ENCODE measurements at places on chromosomes 7 and 10. TPM values are rescaled to one million over a fixed set of nuclear protein-coding genes. Genes with fewer than 3 reads are reported as not detected.

DNA sequence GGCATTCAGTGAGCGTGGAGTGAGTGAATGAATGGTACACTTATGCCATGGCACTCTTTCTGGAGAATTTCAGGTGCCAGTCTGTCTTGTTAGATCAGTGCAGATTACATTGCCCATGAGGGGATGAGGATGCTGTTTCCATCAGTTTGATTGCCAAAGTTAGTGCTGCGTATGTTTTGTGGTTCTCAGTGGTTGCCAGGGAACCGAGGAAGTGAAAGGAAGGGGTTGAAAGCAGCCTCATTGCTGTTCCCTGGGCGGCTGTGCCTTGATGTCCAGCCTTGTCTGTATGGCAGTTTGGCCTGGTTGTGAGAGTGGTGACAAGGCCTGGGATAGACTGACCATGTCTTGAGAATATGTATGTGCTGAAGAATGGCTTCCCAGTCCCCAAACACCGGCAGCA lies 30.2 kb downstream of the WBP1L start:
- peak; percentile 11 for DNase-seq

DNA sequence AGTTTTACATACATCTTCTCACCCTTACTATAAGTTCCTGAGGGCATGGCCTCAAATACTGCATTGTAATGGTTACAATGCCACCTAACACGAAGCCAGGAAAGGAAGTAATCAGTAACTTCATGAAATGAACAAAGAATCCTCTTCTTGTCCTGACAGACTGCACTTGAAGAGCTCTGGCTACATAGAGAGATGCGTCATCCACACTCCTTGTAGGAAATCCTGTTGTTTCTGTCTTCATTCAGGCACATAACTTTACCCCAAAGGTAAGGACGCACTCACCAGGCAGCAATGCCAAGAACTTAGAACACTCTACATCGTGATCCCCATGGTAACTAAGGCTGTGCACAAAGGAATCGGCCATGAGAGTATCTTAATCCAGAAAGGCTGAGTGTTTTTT lies 80.3 kb upstream of the ARID5B start:
- DNase-seq: no peak

DNA sequence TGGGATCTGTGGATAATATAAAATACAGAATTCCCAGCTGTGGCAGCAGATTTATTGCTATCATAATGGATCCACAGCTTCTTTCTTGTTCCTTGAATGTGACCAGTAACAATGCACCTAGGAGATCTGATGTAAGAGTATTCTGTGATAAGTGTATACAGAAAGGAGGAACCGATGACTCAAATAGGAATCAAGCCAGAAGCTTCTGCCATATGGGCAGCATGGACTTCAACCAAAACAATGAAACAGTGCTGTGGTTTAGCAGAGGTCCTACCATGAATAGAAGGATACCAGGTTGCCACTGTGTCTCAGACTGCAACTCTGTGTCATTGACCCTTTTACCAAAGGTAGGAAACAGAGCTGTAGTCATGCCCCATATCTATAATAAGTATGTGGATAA lies 81.8 kb downstream of the PTPRZ1 start:
- no peak for DNase-seq

PIP gene
- total RNA-seq: not detected

Measured in activated T-helper 1 cell treated with anti-CD3 and anti-CD28 coated beads, Interleukin-12 subunit alpha, Interleukin-12 subunit beta, Interleukin-2, Interleukin-4 antibody, amounts not matched to agents 30 ng/mL and 10 ng/mL and 1 ng/mL, durations not matched to agents 14 hours and 24 hours and 36 hours (primary cell).